NCI-H1105 treated with DMSO at 0.1 percent for 48 hours (cell line): ENCODE measurements at places on chromosomes 11 and 22.

DNA sequence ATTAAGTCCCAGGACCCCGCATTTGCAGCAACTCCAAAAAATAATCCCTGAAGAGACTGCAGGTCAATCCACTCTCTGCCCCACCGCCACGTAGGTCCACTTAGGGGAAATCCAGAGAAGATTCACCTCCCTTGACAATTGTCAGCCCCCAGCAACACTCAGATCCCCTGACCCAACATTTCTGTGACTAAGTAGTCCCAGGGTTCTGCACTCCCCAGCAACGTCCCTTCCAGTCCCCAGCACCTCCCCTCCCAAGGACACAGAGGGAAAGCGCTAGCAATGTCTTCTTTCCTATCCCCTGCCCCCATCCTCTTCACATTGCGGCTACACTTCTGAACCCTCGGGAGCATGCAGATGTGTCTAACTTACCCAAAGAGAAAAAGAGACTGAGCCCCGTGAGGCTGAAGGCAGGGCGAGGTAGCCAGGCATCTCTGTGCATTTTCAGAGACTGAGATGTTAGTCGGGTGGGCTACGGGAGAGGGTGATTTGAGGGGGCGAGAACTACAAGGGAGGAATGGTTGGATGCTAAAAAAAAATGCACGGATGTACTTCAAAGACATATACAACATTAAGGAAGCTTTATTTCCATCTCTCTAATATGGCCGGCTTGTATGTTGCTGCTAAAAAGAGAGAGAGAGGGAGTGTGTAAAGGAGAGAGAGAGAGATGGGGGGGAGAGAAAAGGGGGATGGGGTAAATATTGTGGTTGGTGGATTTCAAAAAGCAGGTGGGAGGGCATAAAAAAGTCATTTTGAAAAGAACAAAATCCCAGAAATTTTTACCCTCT, at the start of gene SCN2B:
SCN2B (minus strand) TSS at position 647 of the 785 bp plus-strand sequence; CDS start at position 439, 208 bp downstream.
- no peak for DNase-seq

DNA sequence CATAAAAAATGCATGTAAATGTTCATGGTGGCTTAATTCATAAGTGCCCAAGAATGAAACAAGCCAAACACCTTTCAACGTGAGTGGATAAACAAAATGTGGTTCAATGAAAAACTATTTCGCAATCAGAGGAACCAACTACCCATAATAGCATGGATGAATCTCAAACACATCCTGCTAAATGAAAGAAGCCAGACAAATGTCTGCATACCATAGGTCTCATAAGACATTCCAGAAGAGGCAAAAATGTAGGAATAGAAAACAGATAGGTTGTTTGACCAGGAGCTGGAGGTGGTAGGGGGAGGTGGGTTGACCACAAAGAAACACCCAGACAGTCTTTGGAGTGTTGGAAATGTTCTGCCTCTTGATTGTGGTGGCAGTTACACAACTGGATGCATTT, 13.2 kb upstream of the OSBPL5 start:
- DNase-seq = no peak

GRCh38 chr11:955154-956063, 29.7 kb downstream of the AP2A2 start:
- no peak for DNase-seq

GRCh38 chr11:35142481-35143075, 3.6 kb downstream of the CD44 start:
- DNase-seq = no peak

DNA sequence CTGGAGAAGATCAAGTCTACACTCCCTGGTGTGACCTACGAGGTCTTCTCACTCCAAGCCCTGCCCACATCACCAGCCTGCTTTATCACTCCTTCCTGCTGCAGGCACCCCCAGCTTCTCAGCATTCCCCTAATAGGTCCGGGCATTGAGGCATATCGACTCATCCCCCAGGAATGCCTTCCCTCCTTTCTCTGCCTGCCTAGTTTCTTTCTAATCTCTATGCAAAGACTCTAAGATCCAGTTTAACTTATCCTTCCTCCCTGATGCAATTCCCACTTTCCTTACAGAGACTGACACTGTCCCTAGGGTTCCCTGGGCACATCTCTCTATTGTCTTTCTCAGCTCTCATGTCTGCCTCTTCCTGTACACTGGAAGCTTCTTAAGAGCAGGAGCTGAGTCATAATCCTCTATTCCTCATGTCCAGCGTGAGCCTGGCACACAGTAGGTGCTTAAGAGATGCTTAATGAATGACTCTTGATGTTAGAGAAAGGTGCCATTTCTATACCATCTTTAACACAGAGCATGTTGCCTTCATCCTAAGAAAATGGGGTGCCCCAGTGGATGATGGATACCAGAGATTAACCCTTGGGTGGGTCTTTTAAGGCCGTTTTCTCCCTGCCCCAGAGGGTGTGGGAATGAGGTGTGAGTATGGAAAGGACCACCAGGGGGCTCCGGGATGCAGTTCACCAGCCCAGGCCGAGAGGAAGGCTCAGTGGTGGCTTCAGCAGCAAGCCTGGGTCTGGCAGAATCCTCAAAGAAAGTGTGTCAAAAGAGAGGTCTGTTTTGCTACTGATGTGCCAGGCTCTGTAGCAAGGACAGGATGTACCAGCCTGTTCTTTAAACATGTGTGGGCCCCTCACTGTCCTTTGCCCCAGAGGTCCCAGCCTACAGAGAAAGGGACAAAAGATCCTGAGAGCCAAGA, 34.7 kb downstream of the PARVA start:
- DNase-seq = peak; percentile 61

- DNase-seq = no peak
Measured at GRCh38 chr11:68194675-68195294, 18.3 kb downstream of the KMT5B start.

DNA sequence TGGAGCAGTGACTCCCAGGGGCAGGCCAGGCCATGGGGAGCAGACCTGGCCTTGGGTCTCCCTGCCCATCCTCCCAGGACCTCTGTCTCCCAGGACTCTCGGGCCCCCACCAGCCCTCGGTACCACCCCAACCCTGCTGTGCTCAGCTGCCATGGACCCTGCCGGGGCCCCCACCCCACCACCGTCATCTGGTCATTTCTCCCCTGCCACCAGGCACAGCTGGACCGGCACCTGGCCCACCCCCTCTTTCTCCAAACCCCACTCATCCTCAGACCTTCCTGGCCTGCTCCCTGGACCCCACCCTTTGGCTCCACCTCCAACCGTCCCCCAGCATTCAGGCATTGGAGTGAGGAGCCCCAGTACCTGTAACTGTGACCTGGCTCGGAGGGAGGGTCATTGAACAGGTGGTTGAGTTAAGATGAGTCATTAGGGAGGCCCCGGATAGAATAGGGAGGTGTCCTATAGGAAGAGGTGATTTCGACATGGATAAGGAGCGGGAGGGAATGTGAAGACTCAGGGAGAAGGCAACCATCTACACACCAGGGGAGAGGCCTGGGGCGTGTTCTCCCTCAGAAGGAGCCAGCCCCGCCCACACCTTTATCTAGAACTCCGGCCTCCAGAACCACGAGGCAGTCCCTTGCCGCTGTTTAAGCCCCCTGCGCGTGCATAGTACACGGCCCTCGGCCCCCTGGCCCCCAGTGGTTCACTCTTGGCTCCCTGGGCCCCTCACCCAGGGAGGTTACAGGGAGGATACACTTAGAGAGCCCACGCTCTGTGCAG, 1395.9 kb downstream of the BRD1 start:
- no peak for DNase-seq

GRCh38 chr11:17976651-17977050, 36.2 kb downstream of the SERGEF start:
- no peak for DNase-seq
